ENCODE measurements at places on chromosomes 7 and 10. TPM values are rescaled to one million over a fixed set of nuclear protein-coding genes. Genes with fewer than 3 reads are reported as not detected.

GRCh38 chr10:6595499-6595898 lies 15.4 kb upstream of the PRKCQ start:
- DNase-seq = no peak

DNA sequence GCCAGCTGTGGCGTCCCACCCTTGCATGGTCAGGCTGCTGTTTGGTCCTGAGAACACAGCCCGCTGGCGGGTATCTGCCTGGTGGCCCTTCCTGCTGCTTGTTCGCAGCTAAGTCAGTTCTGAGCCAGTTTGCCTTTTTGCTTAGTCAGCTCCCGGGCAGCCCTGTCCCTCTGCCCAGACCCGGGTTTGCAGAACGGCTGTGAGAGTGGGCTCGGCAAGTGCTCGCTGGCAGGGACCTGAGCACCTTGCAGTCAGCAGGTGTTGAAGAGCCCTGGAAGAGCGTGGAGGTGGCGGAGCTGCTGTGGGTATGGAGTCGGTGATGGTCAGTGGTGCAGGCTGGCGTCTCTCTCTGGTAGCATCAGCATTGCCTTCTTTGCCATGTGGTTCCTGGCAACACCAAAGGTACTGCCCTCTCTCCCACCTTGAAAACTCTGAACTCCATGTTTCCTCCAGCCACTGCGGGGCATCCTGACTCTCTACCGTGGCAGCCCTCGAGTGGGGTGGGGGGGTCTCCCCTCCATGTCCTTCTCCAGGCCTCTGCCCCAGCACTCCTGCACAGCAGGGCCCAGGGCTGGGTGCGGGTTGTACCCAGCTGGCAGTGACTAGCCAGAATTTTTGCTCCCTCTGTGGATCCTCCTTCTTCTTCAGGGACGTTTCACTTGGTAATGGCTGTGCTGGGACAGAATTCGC lies 4.6 kb downstream of the INPP5A start:
- DNase-seq = no peak

GRCh38 chr7:80771523-80771922 lies 133.1 kb downstream of the CD36 start:
- no peak for DNase-seq

DNA sequence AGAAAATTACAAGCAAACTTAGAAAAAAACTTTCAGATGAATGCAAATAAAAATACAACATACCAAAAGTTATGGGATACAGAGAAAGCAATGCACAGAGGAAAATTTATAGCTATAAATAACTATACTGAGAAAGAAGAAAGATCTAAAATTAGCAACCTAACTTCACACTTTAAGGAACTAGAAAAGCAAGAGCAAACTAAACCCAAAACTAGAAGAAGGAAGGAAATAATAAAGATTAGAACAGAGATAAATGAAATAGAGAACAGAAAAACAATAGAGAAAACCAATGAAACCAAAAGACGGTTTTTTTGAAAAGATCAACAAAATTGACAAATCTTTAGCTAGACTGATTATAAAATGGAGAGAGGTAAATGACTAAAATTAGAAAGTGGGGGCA lies 9.6 kb upstream of the STRA8 start:
- no peak for DNase-seq

DNA sequence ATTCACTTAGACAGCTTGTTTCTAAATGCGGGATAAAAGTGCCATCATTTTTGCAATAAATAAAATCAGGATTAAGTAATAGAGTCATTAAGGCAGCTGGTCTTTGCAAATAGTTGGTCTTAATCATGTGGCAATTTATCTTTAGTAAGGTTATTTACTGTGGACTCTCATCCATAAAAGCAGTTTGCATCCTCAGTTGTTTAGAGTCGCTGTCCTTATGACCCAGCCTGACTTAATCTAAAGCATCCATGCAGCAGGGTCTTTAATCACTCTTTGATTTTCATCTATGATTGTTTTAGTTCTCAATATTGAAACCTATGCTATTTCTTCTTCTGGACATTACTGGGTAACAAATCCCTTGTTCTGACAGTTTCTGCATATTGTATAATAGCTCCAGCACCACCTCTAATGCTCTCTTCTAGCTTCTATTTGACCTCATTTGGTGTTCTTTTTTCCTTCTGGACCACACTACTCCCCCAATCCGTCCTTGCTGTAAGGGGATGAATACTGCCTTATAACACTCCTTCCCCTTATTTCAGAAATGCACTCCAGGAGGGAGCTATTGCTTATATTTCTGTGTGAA lies 95.0 kb downstream of the CD36 start:
- DNase-seq = no peak

GRCh38 chr7:106704000-106704840 lies 43.3 kb upstream of the CCDC71L start:
- no peak for DNase-seq

- no peak for DNase-seq
Measured at GRCh38 chr7:96217147-96217546, 104.8 kb downstream of the SLC25A13 start.

- DNase-seq = no peak
Measured at GRCh38 chr7:5284304-5285281, 1.9 kb downstream of the SLC29A4 start.

DNA sequence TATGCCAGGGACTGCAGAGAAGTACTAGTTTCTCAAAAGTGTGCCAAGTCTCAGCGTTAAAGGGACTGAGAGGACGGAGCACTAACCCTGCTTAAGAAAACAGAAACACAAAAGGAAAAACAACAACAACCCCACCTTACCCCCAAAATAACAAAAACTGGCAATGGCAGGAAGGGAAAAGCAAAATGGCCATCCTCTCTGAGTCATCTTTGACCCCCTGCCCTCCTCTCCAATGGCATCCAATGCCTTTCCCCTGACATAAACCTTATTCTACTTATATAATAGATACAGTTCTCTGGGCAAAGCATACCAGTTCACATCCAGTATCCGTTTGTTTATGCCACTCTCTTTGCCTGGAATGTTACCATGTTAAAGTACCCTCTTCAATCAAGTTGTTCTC lies 1.6 kb downstream of the POLR1F start:
- no peak for DNase-seq

Gene MMD2
- not detected for total RNA-seq

Gene SRRM3
- total RNA-seq = 2.3 TPM

Gene PPP1R3A
- total RNA-seq = not detected

Gene BTBD16
- total RNA-seq = 51.2 TPM

Gene ZP3
- total RNA-seq = 23.3 TPM

Gene DLX6
- not detected for total RNA-seq

Data from ureter (tissue), 1 donor.